ENCODE measurements at places on chromosomes 6 and 20.
A peak's percentile ranks its signal among the peaks of the same experiment; 100 is the strongest.

DNA sequence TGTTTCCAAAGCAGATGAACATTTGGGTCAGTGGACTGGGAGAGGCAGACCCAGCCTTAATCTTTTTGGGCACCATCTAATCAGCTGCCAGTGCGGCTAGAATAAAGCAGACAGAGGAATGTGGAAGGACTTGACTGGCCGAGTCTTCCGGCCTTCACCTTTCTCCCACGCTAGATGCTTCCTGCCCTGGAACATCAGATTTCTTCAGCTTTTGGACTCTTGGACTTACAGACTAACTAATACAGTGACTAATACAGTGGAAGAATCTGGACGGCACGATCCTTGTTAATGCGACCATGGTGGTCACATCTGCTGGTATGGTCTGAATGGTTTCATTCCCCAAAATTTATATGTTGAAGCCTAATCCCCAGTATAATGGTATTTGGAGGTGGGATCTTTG lies 122.6 kb upstream of the NXT1 start:
- no peak for DNase-seq

GRCh38 chr6:19465256-19465655 lies 371.9 kb upstream of the ID4 start:
- no peak for DNase-seq

GRCh38 chr20:11791835-11792567 lies 125.7 kb upstream of the BTBD3 start:
- no peak for DNase-seq

DNA sequence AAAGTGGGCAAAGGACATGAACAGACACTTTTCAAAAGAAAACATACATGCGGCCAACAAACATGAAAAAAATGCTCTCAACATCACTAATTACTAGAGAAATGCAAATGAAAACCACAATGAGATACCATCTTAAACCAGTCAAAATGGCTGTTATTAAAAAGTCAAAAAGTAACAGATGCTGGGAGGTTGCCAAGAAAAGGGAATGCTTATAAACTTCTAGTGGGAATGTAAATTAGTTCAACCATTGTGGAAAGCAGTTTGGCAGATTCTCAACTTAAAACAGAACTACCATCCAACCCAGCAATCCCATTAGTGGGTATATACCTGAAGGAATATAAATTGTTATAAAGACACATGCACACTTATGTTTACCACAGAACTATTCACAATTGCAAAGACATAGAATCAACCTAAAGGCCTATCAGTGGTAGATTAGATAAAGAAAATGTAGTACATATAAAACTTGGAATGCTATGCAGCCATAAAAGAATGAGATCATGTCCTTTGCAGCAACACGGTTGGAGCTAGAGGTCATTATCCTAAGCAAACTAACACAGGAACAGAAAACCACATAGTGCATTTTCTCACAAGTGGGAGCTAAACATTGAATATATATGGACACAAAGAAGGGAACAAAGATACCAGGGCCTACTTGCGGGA lies 16.3 kb downstream of the CENPQ start:
- no peak for DNase-seq

GRCh38 chr20:59726281-59726595 lies 121.9 kb downstream of the PHACTR3 start:
- no peak for DNase-seq

DNA sequence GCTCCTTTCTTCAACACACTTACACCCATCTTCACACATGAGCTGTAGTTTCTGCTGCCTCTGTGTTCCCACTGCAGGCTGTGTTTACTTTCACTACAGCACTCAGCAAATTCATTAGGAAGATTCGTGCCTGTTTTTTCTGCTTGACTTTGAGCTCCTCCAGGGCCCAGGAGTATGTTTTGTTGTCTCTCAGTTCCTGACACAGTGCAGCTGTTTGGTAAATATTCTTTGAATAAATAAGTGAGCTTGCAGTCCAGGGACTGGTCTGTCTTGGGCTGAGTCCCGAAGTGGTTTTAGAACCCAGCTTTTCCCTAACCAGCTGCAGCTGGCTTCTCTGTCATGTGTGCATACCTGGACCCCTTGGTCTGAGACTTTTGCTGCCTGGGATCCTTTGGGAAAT lies 46.6 kb upstream of the CCN6 start:
- no peak for DNase-seq

DNA sequence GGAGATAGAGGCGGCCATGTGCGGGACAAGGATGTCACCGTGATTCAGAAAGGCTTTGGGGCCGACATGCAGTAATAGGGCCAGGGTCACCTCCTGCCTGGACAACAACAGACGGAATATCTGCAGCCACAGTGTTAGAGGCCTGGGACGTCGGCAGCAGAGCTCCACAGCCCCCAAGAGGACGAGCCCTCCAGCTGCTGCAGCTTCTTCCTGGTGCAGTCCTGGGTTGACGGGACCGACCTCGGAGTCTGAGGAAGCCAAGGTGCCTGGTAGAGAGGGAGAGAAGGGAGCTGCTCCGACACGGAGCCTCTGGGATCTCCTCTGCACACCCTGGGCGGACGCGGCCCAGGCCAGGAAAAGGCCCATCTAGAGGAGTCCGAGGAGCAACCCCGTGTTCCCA lies 23.2 kb upstream of the CHRNA4 start:
- no peak for DNase-seq

DNA sequence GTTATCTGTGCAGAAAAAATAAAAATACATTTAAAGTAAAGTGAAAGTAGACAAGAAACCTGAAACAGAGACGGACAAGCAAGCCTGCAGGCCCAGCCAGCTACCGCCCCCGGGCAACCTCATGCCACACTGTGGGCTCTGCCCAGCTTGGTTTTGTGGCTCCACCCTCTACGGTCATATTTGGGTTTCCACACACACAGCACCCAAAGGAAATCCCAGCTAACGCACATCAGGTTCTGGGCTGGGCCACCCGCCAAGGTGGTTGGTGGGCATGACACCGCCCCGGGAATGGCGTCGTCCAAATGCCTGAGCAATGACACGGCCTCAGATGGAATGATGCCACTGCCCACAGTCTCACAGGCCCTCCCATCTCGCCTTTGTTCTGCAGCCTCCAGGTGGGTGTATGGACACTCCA lies 22.9 kb downstream of the FAM110A start:
- peak; percentile 50 for DNase-seq

GRCh38 chr6:123127807-123128206 lies 131.8 kb downstream of the CLVS2 start:
- no peak for DNase-seq

- no peak for DNase-seq
These were observed 32.9 kb upstream of the EYA4 start for GRCh38 chr6:133208183-133208755.

GRCh38 chr20:53652859-53653517 lies 59.3 kb upstream of the ZNF217 start:
- DNase-seq, result peak; percentile 65

DNA sequence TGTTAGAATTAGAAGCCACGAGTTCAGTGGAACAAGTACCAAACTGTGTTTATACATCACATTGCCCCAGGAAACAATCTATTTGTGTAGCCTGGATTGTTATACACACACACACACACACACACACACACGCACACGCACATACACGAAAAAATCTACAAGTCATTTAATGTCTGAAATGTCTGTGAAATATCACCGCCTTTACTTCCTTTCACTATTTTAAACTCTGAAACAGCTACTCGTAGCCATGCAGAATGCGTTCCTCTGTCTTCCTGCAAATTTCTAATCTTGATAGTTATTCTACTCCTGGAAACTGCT lies 84.4 kb upstream of the SCAF8 start:
- no peak for DNase-seq

DNA sequence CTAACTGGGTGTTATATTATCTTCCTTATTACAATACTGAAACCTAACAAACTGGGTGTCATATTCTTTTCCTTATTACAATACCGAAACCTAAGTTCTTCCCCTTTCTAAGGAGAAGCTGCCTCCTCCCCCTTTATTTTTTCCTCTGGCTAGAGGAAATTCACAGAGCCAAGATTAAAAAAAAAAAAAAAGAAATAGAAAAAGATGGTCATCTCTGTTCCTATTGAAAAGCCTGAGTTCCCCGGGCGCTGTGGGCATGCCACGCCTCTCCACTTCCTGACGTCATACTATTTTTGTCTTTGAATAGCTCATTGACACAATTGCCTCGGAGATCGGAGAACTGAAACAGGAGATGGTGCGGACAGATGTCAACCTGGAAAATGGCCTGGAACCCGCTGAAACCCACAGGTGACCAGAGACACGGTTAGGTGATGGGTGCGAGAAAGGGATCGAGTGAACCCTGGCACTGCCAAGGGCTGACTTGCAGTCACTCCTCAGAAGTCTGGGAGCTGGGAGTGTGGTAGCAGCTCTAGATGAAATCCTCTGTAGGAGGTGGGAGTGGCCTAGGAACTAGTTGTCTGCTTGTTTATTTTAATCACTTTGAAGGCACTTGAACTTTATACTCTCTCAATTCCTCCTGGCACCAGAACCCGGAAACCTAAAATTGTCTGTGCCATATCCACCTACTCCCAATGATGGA lies 82.2 kb upstream of the NAA20 start:
- DNase-seq, result peak; percentile 97

DNA sequence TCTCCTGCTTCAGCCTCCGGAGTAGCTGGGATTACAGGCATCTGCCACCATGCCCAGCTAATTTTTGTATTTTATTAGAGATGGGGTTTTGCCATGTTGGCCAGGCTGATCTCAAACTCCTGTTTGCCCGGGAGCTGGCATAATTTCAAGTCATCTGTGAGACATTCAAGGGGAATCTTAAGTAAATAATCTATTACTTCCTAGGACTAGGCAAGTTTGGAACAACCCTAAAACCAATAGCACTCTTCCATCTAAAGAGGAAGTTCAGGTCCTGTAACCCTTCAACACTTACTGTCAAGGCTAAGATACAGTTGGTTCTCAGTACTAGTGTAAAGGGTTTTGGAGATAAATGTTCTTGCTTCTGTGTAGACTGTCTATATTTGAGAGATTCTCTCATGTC lies 267.8 kb upstream of the IRAK1BP1 start:
- no peak for DNase-seq

- DNase-seq, result no peak
These were observed 72.1 kb downstream of the GFRAL start for GRCh38 chr6:55399351-55399750.

DNA sequence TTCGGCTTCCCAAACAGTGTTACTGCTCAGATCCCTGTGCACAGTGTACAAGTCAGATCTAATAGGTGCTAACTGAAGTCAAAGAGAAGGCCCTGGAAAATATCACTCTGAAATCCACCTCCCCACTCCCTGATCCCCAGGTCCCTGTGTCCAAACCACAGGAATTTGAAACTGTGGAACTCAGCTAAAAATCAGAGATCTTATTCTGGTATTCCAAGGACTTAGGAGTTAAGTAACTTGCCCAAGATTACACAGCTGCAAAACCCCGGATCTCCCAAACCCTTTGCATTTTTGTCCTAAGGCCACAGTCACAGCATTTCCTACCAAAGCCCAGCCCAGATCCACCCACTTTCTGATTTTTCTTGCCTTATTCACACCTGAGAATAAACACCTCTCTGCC lies 32.3 kb upstream of the SLC23A2 start:
- DNase-seq, result no peak

DNA sequence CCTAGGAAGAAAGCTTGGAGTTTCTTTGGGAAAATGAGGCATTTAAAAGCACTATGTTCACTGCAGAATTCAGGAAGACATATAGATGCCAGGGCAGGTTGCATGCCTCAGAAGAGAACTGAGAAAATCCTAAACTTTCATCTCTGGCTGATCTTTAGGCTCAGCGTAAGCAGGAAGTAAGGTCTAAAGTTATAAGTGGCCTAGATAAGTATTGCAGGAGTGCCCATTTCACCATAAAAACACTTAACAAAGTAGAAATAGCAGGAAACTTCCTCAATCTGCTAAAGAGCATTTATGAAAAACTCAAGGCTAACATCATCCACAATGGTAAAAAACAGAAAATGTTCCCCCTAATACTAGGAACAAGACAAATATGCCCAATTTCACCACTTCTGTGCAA lies 320.3 kb downstream of the BMP2 start:
- no peak for DNase-seq

GRCh38 chr20:62454904-62455636 lies 20.7 kb downstream of the GATA5 start:
- no peak for DNase-seq
